ENCODE measurements at places on chromosomes 7 and 10.

DNA sequence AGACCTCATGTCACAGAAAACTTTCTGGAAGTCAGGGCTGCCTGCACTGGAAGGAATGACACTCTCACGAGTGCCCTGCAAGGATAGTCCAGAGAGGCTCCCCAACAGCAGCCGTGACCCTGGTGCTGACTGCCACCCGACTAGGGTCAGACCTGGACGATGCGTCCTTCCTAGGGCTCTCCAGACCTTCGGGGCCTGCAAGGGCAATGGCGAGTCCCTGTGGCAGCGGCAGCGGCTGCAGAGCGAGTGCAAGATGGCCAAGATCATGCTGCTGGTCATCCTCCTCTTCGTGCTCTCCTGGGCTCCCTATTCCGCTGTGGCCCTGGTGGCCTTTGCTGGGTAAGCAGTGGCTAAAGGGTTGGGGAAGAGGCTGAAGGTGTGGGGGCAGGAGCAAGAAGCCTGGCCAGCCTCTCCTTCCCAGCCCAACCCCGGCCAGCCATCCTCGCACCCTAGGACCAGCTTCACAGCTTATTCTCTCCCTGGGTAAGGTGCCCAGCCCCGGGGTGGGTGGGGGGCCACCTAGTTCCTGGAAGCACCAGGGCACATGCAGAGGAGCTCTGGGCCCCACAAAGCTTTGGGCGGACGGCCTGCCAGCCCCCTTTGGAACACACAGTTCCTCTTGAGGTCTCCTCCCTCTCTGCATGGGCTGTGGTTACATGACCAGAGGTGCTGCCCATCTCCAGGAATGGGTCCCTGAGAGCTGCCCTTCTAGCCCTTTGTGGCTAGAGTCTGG, 5.5 kb downstream of the OPN4 start:
- DNase-seq = no peak

DNA sequence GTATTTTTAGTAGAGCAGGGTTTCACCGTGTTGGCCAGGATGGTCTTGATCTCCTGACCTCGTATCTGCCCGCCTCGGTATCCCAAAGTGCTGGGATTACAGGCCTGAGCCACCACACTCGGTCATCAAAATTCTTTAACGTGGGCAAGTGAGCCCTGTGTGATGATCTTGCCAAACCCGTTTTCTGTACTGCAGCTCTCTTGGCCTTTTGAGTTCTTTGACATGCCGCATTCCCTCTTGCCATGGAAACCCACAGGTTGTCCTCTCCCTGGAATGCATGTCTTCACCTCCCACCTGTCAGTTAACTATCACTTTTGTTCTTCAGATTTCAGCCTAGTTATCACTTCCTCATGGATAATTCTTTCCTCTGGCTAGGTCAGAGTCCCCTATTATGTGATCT, 5.0 kb downstream of the NUP205 start:
- no peak for DNase-seq

- no peak for DNase-seq
Measured at GRCh38 chr10:99435986-99436638, 5.7 kb upstream of the GOT1 start.

DNA sequence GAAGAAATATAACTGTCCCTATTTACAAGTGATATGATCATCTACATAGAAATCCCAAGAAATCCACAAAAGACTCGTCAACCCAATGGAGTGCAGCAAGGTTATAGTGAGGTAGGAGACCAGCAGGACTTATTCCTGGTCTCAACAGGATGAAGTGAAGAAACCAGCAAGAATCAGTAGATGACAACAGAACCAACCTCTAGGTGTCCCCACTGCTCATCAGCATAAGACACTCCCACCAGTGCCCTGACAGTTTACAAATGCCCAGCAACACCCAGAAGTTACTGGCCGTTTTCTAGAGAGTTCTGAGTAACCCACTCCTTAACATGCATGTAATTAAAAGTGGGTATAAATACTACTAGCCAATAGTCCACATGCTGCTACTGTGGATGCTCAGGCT, 470.5 kb upstream of the LRRTM3 start:
- DNase-seq = no peak

- no peak for DNase-seq
Measured at GRCh38 chr7:876972-877311, 588 bp downstream of the GET4 start.

- DNase-seq = no peak
Measured at GRCh38 chr10:82289945-82290344, 415.0 kb downstream of the NRG3 start.

GRCh38 chr10:47048526-47048905, 137.3 kb downstream of the PTPN20 start:
- DNase-seq = no peak
